ENCODE measurements at places on chromosomes 12 and 14.

- no peak for DNase-seq
Observed at GRCh38 chr14:83975841-83976770, 1553.8 kb upstream of the FLRT2 start.

DNA sequence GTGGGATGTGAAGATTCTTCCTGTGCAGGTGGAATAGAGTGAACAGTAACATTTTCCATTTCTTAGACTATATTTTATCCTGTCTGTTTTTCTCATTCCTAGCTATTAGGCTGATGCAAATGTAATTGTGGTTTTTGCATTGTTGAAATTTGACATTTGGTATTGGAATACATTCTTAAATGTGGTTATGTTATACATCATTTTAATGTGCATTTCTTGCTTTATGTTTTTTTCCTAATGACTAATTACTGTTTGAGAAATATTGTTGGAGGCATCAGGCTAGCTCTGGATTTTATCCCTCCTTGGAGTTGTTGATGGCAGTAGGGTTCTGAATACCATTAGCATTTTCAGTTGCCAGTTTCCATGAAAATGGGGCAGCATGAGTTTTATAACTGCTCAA lies 75.9 kb upstream of the GNG2 start:
- no peak for DNase-seq

- no peak for DNase-seq
Observed at GRCh38 chr12:39571351-39571750, 48.3 kb downstream of the ABCD2 start.

- no peak for DNase-seq
Observed at GRCh38 chr12:24901576-24902461, 47.1 kb downstream of the BCAT1 start.

DNA sequence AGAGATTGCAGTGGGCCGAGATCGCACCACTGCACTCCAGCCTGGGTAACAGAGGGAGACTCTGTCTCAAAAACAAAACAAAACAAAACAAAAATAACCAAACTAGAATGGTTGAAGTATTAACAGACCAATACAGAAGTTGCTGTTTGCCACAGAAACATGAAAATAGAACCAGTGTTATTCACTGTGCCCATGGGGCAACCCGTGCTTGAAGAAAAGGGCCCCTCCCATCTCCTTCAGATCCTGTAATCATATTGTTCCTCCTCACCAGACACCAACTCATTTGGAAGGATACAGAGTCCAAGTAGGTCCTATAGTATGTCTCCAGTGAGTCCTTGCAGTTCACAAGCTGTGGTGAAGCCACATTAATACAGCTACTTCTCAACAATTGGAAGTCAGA lies 30.9 kb downstream of the SLC35F4 start:
- no peak for DNase-seq

- DNase-seq = no peak
Observed at GRCh38 chr12:53530920-53531319, 23.6 kb upstream of the NPFF start.

GRCh38 chr14:58356268-58356667 lies 39.5 kb upstream of the TOMM20L start:
- no peak for DNase-seq

- no peak for DNase-seq
Observed at GRCh38 chr12:52575256-52575655, 1.6 kb upstream of the KRT74 start.

GRCh38 chr12:111881716-111882115 lies 39.7 kb downstream of the MAPKAPK5 start:
- DNase-seq = no peak

DNA sequence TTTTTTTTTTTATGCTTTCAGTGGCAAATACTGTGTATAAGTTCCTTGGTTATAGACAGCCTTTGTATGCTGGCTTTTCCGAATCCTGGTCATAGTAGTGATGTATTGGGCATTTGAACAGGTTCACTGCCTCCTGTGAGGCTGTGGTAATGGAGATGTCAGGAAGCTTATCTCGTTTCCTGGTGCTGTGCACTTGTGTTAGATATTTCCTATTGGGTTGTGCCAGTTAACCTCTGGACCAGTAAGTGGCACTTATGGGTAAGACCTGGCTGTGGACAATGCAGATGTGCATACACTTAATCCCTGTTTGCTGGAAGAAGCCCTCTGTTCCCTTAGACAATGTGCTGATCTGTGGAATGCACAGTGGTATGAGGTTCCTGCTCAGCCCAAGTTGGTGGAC lies 135.4 kb upstream of the KITLG start:
- DNase-seq = no peak

- DNase-seq = no peak
Observed at GRCh38 chr14:105818712-105819005, 292.3 kb downstream of the TMEM121 start.

- DNase-seq = no peak
Observed at GRCh38 chr12:84290168-84290567, 622.4 kb downstream of the SLC6A15 start.
